ENCODE measurements at places on chromosomes 6 and 20. TPM values are rescaled to one million over a fixed set of nuclear protein-coding genes. Genes with fewer than 3 reads are reported as not detected.

DNA sequence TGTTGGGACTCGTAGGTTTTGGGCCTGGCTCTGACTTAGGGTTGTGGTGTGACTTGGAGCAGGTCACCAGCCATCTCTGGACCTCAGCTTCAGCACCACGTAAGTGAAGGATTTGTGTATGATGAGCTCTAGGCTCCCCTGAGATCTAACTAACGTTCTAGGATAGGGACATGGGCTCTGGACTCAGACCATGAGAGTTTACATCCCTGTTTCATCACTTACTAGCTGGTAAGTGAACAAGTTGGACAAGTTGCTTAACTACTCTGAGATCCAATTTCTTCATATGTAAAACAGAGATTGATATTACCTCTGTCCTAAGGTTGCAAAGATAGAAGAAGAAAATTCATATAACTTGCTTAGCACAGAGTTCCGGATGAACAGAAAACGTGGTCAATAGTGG, 20.3 kb upstream of the PNPLA1 start:
- no peak for DNase-seq

Gene RIMS1
- total RNA-seq: 16.5 TPM

Gene BNIP5
- total RNA-seq: 3.5 TPM

- no peak for DNase-seq
Observed at GRCh38 chr6:15408758-15409157, 162.9 kb downstream of the JARID2 start.

DNA sequence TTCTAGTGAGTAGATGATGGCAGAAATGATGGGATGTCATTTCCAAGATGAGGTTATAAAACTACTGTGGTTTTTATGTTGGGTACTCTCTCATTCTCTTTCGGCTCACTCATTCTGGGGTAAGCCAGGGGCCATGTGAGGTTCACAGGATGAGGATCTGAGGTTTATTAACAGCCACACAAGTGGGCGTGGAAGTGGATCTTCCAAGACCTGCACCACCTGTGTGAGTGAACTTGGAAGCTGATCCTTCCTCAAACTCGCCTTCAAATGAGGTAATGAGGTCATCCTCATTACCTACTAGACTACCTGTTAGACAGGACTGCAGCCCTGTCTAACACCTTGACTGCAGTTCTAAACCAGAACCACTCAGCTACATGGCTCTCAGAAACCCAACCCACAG, 45.1 kb upstream of the TAGAP start:
- no peak for DNase-seq

- peak; percentile 72 for DNase-seq
Observed at GRCh38 chr6:13760307-13761304, 49.0 kb upstream of the RANBP9 start.

GRCh38 chr6:163333701-163334663, 80.5 kb upstream of the QKI start:
- DNase-seq: no peak

All from stomach (tissue), 19 donors.